OCI-M1 (cell line): ENCODE measurements at places on chromosomes 11 and 22.

GRCh38 chr11:126355324-126355925, at the start of gene ST3GAL4:
Gene ST3GAL4 (plus strand): TSS chr11:126355686. CDS start chr11:126406156, 50,470 bp downstream.
- DNase-seq = peak; percentile 92

- no peak for DNase-seq
Observed at GRCh38 chr11:123040111-123040432, 21.9 kb downstream of the HSPA8 start.

DNA sequence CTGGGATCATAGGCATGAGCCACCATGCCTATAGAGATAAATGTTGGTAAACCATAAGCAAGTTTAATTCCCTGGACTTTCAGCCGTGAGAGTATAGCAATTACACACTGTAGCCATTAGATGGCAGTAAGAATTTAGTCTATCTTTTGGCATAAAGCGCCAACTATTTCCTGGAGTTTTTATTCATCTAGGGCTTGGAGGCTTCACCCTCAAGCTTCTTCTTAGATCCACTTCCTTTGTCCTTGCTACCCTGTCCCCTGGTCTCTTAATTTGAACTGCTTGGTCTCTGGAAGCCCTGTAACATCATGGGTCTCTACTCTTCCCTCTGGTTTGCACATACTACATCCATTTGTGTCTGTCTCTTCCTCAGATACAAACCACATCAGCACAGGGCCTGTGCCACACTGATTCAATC, 38.2 kb downstream of the OR10A6 start:
- peak; percentile 78 for DNase-seq

GRCh38 chr11:85755701-85756100, 55.2 kb downstream of the SYTL2 start:
- DNase-seq = no peak

DNA sequence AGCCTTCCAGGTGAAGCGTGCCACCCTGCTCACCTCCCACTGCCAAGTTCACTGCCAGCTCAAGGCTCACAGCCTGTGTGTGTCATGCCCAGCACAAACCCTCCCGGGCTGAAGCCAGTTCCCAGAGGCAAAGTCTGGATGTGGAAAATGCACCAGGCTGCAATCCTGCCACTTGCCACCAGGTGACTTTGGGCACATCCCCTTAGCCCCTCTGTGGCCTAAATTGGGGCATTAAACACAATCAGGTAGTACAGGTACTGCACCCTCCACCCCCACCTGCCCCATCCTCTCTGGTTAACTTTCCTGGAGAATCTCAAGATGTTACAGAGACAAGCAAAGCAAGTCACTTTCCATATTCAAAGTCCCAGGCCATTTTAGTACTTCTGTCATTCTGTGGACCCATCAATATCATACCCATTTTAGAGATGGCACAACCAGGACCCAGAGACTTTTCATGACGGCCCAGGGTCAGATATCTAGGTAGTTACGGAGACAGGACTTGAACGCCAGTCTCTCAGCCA, 1.8 kb upstream of the RASD2 start:
- peak; percentile 35 for DNase-seq

DNA sequence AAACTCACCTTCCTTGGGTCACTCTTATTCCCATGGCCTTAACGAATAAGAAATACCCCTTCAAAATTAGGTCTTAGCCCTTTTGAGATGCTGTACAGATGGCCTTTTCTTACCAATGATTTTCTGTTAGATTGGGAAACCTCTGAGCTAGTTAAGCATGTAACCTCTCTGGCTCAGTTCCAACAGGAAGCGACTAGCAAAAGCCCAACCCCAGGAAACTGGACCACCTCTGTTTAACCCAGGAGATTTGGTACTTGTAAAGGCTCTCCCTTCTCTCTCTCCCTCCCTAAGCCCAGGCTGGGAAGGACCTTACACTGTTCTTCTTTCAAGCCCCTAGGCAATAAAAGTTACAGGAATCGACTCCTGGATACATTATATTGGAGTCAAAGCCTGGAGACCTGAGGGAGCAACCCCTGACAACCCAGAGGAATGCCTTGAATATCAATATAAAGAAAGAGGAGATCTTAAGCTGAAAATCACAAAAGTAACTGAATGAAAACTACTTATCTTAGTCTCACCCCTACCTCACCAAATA, 11.7 kb downstream of the APIP start:
- DNase-seq = no peak

DNA sequence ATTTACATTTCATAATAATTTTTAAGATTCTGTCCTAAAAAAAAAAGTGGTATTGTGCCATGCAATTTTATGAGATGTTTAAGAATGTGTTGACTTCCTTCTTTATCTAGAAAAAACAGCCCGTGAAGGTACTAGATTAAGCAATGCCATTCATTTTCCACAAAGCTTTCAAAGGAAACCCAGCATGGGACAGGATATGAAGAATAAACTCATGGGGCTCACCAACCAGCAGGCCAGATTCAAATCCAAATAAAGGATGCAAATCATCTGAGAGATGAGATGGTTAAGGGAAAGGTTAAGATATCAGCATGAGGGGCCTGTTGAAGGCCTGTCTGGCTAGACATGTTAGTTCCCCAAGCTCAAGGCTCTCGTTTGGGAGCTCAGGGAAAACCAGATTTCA, 199.1 kb downstream of the SWAP70 start:
- no peak for DNase-seq

GRCh38 chr11:62242021-62242420, at the start of gene SCGB1D2:
Gene SCGB1D2 (plus strand): TSS chr11:62242239. CDS start chr11:62242308, 69 bp downstream.
- DNase-seq = no peak

DNA sequence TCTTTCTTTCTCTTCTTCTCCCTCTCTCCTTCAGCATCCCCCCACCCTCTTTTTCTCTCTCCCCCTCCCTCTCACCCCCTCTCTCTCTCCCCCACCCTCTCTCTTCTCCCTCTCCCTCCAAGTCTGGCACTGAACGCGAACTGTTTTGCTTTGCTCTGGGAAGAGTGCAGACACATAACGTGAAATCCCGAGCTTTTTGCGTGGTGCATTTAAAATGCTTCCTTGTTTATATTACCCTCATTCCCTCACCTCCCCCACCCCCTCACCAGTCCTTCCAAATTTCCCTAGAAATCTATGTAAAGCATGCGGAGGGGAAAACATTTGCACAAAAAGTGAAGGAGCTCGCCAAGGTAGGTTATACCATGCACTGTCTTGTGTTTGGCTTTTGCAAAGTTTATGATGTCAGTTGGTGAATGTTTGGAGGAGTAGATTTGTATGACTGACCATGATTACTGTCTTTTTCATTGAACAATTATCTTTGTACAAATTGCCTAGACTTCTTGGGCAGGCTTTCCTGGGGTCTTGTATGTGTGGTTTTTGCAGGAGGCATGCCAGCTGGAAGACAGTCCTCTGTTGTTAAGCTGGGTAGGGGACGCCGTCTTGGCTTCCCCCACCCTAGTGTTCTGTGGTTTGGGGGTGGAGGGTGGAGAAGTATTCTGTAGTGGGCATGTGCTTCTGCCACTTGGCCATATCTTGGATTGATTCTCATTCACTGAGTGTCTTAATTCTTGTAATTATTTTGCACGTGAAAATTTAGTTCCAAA, 123.7 kb upstream of the HSD17B12 start:
- DNase-seq = no peak

GRCh38 chr22:34255042-34255441, 334.8 kb upstream of the LARGE1 start:
- DNase-seq = no peak

GRCh38 chr11:134034496-134035381, 34.1 kb upstream of the JAM3 start:
- no peak for DNase-seq

GRCh38 chr11:119108146-119108856, 1.2 kb downstream of the C2CD2L start:
- peak; percentile 82 for DNase-seq

DNA sequence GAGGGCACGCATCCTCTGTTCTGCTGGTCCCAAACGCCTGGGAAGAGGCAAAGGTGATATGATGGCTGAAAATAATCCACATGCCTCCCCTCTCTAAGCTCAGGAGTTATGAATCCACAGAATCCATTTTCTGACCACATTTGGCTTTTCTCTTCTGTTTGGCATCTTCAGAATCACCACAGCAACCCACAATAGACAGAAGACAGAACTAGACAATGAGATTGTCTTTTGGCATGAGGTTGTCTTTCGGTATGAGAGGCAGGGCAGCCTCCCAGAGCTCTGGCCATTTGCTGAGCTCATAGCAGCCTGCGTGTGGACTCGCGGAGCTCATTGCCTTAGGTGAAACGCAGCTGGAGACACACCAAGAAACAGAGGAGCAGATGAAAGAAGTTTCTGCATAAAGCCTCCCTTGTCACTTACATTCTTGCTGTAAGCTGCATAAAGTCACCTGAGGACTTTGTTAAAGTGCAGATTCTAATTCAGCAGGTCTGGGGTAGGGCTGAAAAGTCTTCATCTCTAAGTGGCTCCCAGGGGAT, 868.0 kb downstream of the NTM start:
- DNase-seq = no peak

DNA sequence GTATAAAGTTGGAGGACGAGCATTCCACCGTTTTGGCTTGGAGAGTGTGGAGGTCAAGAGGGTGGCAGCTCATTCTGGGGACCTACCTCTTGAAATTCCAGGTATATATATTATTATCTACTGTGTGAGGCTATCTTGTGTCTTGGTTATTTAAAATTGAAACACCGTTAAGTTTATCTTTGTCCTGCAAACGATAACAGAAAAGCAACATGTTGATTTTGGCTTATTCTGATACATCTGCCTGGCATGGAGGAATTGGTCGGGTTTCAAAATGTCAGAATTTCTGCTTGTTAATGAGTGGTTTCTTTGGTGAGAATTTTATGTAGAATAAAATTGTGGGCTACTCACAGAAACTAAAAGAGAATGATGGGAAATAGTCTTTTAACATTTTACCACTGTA, 54.4 kb downstream of the SVIP start:
- no peak for DNase-seq

- no peak for DNase-seq
Observed at GRCh38 chr11:95055283-95055897, 6.2 kb downstream of the KDM4F start.

- peak; percentile 98 for DNase-seq
Observed at GRCh38 chr22:41367039-41367679, 14.6 kb upstream of the TEF start.

DNA sequence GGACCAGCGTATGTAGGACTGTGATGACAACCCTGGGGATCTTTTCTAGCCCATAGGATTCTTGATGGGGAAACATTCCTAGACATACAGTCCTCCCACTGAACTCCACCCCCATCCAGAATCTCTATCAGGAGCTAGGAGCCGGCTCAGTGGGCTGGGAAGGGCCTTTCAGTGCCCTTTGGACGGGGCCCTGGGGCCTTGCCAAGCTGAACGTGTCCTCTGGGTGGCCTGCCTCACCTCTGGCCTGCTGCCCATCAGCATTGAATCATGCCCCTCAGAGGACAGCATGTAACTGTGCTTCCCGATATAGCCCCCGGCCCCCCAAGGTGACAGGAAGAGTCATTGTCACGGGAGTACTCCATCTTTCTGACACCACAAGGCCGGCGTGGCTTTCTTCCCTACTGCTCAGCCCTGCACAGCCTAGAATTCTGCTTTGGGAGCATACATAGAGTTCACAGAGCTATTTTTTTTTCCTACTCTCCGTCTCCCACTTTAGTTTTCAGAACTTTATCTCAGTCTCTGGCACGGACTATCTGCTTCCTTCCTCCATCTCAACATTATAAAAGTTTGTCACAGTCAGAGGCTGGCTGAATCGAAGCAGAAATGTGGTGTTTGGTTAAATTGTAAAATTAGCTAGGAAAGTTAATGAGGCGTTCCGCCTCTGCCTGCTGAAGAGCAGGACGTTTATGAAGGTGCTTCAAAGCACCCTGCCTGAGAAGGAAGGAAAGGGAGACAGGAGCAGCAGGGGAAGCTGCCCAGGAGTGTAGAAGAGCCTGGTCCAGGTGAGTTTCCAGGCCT, 111.9 kb downstream of the ZBTB16 start:
- no peak for DNase-seq

DNA sequence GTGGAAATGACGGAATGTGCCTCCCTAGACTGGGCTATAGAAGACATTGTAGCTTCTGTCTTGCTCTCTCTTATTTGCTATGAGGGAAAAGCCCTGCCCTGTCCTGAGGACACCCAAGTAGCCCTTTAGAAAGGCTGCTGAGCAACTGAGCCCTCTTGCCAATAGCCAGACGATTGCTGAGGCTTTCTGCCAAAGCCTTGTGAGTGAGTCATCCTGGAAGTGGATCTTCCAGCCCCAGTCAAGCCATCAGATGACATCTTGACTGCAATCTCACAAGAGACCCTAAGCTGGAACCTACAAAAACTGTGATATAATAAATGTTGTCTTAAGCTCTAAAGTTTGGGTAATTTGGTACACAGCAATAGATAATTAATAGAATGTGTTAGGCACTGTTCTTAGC, 3.9 kb upstream of the TRAF6 start:
- peak; percentile 5 for DNase-seq

GRCh38 chr11:44310463-44311272, 729 bp upstream of the ALX4 start:
- DNase-seq = no peak

DNA sequence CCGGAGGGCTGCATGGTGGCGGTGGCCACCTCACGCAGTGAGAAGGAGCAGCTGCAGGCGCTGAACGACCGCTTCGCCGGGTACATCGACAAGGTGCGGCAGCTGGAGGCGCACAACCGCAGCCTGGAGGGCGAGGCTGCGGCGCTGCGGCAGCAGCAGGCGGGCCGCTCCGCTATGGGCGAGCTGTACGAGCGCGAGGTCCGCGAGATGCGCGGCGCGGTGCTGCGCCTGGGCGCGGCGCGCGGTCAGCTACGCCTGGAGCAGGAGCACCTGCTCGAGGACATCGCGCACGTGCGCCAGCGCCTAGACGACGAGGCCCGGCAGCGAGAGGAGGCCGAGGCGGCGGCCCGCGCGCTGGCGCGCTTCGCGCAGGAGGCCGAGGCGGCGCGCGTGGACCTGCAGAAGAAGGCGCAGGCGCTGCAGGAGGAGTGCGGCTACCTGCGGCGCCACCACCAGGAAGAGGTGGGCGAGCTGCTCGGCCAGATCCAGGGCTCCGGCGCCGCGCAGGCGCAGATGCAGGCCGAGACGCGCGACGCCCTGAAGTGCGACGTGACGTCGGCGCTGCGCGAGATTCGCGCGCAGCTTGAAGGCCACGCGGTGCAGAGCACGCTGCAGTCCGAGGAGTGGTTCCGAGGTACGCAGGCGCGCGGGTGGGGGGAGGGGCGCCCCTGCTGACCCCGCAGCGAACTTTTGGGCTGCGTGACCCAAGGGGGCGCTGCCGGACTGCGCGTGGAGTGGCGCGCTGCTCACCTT, 670 bp downstream of the NEFH start:
- DNase-seq = peak; percentile 83

GRCh38 chr22:28973352-28973751, 88.3 kb downstream of the C22orf31 start:
- DNase-seq = no peak

GRCh38 chr11:615504-616319, at the start of gene IRF7:
Gene IRF7 (minus strand): TSS chr11:615950. CDS start chr11:615364, 586 bp downstream.
- DNase-seq = peak; percentile 98
